ENCODE measurements at places on chromosomes 3 and 15. TPM values are rescaled to one million over a fixed set of nuclear protein-coding genes. Genes with fewer than 3 reads are reported as not detected.

Gene MASP1
- 6.7 TPM for polyA plus RNA-seq

Gene LRRIQ4
- not detected for polyA plus RNA-seq

Gene MYL3
- polyA plus RNA-seq: 262 TPM

Gene GOLGA6A
- polyA plus RNA-seq: 1.2 TPM

Gene DGKG
- 2.0 TPM for polyA plus RNA-seq

Gene ZDHHC23
- 0.68 TPM for polyA plus RNA-seq

Gene TMCC1
- polyA plus RNA-seq: 30.7 TPM

All from muscle of leg (tissue), 16 donors.